ENCODE measurements at places on chromosomes 3 and 15.
A peak's percentile ranks its signal among the peaks of the same experiment; 100 is the strongest.

DNA sequence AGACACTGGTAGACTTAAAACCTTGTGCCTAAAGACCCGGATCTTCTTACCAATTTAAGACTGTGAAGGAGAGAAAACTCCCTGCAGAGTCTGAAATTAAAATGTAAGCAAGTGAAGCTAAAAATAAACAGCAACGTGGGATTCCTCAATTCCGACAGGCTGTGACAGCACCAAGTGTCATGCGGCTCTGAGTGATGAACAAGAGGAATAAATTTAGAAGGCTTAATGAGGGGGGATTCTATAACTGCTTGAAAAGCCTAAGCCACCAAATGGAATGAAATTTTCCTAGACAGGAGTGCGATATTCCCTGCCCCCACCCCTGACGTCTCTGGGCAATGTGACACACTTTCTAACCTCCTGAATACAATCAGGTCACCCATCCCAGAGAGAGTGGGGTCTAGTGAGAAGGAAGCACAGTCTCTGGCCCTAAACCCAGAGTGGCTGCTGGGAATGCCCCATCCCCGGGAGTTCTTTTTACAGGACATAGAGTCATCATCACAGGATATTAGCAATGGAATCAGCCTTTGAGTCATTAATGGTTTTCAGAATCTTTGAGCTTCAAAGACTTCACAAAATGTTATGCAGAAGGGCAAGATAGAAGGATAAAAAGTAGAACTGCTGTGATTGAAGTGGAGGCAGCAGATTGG is 114.3 kb downstream of the EDEM1 start:
- no peak for DNase-seq

- DNase-seq, result no peak
Observed at GRCh38 chr3:149199474-149199873, 22.2 kb downstream of the CP start.

DNA sequence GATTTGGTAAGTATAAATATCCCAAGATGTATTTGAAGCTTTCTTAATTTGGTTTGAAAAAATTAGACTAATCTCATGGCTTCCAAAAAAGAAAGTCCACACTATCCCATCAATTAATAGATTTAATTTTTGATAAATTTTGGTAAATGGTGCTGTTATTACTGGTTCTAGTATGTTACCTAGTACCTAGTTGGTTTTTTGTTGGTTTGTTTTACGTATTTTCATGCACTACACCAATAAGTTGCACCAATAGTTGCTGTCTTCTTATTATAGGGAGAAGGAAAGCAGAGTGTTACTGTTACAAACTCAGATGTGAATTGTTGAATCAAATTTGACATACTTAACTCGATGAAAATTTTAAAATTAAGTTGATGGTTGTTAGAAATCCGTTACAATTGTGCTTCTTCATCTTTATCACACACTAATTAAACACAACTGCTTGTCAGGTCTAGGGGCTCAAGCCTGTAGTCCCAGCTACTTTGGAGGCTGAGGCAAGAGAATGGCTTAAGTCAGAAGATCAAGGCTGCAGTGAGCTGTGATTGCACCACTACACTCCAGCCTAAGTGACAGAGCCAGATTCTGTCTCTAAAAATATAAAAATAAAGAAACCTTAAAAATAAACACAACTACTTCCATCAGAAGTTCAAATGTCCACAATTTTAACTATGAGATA is 23.1 kb upstream of the MBNL1 start:
- no peak for DNase-seq

- no peak for DNase-seq
Observed at GRCh38 chr3:52606373-52607085, 70.1 kb downstream of the UQCC5 start.

DNA sequence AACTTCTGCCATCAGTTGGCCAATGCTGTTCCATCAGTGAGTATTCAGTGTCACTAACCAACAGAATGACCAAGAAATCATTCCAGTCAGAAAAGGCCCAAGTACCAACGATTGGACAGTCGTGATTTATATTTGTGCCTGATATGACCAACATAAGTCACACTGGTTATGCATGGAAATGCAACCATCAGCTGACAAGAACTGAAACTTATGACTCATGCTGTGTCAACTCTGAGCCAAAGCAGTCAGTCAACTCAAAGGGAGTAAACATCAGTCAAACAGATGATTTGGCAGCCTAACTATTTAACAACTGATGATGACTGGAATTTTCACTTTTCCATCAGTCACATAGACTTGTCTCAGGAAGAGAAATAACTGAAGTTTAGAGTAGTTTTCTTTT is 142.4 kb downstream of the ANXA2 start:
- no peak for DNase-seq

DNA sequence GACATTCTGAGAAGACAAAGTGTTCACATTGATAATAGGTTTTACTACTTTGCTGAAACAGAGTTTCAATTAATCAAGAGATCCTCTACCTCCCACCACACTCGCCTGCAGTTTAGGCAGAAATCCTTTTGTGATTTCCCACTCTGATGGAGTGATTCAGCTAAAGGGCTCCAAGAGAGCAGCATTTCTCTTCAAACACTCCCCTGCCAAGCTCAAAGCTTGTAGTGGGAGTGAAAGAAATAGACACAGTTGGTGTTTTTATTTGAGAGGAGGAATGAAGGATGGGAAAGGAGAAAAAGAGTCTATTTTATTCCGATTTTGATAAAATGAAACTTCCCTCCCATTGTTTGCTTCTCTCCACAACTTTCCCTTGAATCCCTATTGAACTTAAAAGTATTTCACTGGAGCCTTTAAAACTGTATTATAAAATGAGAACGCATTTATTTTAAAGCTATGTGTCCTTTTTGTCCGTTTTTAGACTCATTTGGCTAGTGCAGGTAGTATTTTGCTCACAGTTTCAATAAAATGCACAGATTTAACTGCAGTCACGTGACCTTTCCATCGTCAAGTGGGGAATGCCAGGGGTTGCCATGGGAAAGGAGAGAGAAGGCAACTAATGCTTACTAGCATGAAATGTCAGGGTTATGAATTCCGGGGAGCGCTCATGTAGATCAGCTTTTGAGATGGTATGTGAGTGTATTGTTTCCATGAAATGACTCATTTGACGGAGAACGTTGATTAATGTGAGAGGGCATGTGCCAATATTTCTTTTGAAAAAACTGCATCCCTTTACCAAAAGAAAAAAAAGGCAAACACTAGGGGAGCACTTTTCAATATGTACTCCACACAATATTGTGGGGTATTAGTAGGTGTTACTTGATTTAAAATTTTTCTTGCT is 7.7 kb upstream of the OSBPL11 start:
- DNase-seq, result peak; percentile 41

All from umbilical cord (tissue), 2 donors.